ENCODE measurements at places on chromosomes 5 and 9.

- no peak for DNase-seq
Observed at GRCh38 chr9:80555782-80556325, 984.1 kb downstream of the TLE4 start.

DNA sequence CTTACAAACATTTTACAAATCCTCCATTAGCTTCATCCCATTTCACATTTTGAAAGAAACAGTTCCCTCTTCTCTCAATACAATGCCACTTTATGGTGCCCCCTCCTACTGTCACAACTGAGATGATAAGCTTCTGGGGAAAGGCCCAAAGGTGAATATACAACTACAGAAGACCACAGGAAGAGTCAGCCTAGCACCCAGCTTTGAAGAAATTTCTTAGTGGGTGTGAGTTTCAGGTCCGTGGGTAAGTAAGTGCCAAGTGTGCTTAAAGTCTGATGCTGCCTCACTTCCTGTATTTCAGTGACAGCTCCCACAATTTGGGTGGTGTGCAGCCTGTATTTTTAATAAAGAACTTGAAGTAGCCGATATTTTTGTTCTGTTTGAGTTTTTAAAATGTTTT is 68.1 kb downstream of the ARHGEF28 start:
- no peak for DNase-seq

- no peak for DNase-seq
Observed at GRCh38 chr5:82924226-82925060, 152.8 kb downstream of the TMEM167A start.

GRCh38 chr5:134530301-134531077 is 5.0 kb downstream of the JADE2 start:
- no peak for DNase-seq
